ENCODE measurements at places on chromosomes 2 and 18. TPM values are rescaled to one million over a fixed set of nuclear protein-coding genes. Genes with fewer than 3 reads are reported as not detected.

The CPO gene
- not detected for total RNA-seq

The B3GNT7 gene
- 2.7 TPM for total RNA-seq

The BABAM2 gene
- total RNA-seq: 26.3 TPM

The SCYGR7 gene
- not detected for total RNA-seq

The ZC3H15 gene
- total RNA-seq: 151 TPM

The NGEF gene
- not detected for total RNA-seq

The CTLA4 gene
- 11.5 TPM for total RNA-seq

The ID2 gene
- 290 TPM for total RNA-seq

The HOXD1 gene
- total RNA-seq: not detected

The MEIS1 gene
- total RNA-seq: not detected

The ABCB11 gene
- not detected for total RNA-seq

All from CD8-positive, alpha-beta T cell (primary cell).